Spleen (tissue), 13 donors: ENCODE measurements at places on chromosomes 12 and 14. TPM values are rescaled to one million over a fixed set of nuclear protein-coding genes. Genes with fewer than 3 reads are reported as not detected.
A peak's percentile ranks its signal among the peaks of the same experiment; 100 is the strongest.

The PPP2R5E gene
- 41.8 TPM for total RNA-seq

The PRB2 gene
- not detected for total RNA-seq

The ZNF268 gene
- 20.0 TPM for total RNA-seq

The KCNC2 gene
- total RNA-seq: not detected

The ETFBKMT gene
- 3.8 TPM for total RNA-seq

The INSM2 gene
- 0.52 TPM for total RNA-seq

The OTX2 gene
- total RNA-seq: not detected

The HOXC10 gene
- total RNA-seq: not detected

DNA sequence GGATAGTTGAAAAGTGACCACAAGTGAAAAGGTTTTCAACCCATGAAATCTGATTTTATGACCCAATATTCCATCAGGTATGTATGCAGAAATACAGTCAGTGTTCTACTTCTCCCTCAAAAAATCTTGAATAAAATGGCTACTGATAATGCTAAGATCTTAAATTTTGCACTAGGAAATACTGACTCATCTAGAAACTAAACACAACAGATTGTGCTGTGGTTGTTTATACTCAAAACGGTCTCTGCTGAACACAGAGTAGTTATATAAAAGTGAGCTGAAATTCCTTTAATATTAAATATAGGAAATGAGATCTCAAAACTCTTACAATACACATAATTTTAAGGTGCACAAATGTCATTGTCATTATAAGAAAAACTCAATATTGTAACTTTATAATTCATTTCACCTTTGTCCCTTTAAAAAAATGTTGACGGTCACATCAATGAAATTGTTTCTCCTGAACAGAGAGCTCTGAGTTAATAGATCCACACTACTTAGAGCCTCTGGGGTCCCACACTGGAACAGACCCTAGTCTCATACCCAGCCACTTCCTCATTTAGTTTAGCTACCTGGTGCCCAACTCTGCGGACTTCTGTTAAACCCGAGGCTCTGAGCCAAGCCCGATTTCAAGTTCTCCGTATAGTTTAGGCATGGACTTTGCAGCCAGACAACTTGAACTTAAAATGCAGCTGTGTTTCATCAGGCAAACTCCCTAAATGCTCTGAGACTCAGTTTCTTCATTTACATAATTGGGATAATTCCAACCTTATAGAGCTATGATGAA lies 9.3 kb downstream of the COCH start:
- DNase-seq: no peak
- H3K36me3 ChIP-seq: no peaks in the 10 kb centered on the region
- no peak overlapping the region for H3K4me3 ChIP-seq
- H3K4me1 ChIP-seq: no peaks in the 10 kb centered on the region
- no peaks in the 10 kb centered on the region for H3K27me3 ChIP-seq
- no peak overlapping the region for H3K27ac ChIP-seq

DNA sequence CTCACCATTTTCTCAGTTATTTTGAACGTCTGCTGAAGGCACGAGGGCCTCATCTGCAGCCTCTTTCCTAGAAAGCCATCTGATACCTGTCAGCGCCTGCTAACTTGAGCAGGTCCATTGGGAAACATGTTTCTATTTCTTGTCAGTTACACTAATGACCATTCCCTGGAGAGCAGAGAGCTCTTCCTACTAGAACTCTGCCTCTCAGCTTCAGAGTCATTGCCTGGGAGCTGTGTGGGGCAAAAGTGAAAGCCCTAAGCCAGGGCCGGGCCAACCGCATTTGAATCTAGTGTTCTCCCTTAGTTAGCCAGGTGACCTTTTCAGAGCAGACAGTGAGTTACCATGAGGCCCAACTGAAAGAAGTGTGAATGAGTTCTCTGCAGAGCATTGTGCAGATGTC lies 135.8 kb downstream of the EML1 start:
- no peak for DNase-seq
- no peaks in the 10 kb centered on the region for H3K4me1 ChIP-seq

GRCh38 chr12:114245555-114245954 lies 160.4 kb downstream of the TBX5 start:
- no peaks in the 10 kb centered on the region for H3K27me3 ChIP-seq
- no peaks in the 10 kb centered on the region for H3K36me3 ChIP-seq
- no peak overlapping the region for H3K27ac ChIP-seq
- no peaks in the 10 kb centered on the region for H3K4me1 ChIP-seq
- no peak overlapping the region for H3K4me3 ChIP-seq
- no peak for DNase-seq

DNA sequence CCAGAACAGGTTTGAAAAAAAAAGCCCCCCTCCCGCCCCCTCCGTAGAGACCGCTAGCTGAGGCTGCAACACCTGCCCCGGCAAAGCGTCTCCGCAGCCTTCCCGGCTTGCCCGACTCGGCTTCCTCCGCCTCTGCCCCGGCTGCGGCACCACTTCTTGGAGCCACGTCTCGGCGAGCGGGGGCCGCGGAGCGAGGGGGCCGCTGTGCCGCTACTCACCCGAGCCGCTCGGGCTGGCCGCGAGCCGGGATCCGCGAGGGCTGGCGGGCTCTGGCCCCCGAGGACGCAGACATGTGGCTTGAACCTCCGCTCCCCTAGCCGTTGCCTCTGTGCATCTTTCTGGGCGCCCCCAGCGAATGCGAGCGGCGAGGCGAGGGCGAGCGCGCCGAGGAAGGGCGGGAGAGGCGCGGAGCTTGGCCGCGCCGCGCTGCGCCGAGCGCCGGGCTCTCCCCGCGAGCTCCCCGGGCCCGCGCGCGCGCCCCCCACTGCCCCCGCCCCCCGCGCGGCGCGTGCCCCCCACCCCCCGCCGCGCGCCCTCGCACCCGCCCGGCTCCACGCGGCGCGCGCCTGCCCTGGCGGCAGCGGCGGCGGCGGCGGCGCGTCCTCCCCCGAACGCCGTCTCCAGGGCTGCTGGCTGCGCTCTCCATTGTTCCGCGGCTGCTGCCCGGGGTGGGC lies 249.5 kb downstream of the APAF1 start:
- H3K27ac ChIP-seq: no peak overlapping the region
- DNase-seq: no peak
- H3K36me3 ChIP-seq: no peaks in the 10 kb centered on the region
- H3K27me3 ChIP-seq: peaks cover 92% of the 10 kb centered on the region
- H3K4me1 ChIP-seq: no peaks in the 10 kb centered on the region

GRCh38 chr12:29242921-29243431 lies 93.9 kb downstream of the FAR2 start:
- H3K27ac ChIP-seq: peak overlapping the region; percentile 79
- peaks cover 40% of the 10 kb centered on the region for H3K4me1 ChIP-seq
- DNase-seq: no peak
- no peak overlapping the region for H3K4me3 ChIP-seq
- no peaks in the 10 kb centered on the region for H3K27me3 ChIP-seq
- no peaks in the 10 kb centered on the region for H3K36me3 ChIP-seq

DNA sequence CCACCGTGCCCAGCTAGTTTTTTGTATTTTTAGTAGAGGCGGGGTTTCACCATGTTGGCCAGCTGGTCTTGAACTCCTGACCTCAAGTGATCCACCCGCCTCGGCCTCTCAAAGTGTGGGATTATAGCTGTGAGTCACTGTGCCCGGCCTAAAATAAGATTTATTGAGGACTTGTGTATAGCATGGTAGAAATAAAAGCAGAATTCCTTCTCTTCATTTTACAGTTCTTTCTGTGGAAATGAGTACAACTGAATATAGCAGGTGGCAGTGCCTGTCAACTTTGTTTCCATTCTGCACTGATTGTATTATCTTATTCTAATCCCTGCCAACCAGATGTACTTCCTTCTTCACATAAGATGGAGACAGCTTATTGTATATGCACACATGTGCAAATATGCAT lies 41.0 kb downstream of the DIP2B start:
- no peaks in the 10 kb centered on the region for H3K36me3 ChIP-seq
- no peaks in the 10 kb centered on the region for H3K27me3 ChIP-seq
- H3K27ac ChIP-seq: no peak overlapping the region
- no peak for DNase-seq

- no peak overlapping the region for H3K27ac ChIP-seq
- DNase-seq: no peak
- peaks cover 33% of the 10 kb centered on the region for H3K27me3 ChIP-seq
- no peaks in the 10 kb centered on the region for H3K4me1 ChIP-seq
- H3K36me3 ChIP-seq: no peaks in the 10 kb centered on the region
These were observed 208.2 kb downstream of the KIF26A start for GRCh38 chr14:104346608-104347007.

DNA sequence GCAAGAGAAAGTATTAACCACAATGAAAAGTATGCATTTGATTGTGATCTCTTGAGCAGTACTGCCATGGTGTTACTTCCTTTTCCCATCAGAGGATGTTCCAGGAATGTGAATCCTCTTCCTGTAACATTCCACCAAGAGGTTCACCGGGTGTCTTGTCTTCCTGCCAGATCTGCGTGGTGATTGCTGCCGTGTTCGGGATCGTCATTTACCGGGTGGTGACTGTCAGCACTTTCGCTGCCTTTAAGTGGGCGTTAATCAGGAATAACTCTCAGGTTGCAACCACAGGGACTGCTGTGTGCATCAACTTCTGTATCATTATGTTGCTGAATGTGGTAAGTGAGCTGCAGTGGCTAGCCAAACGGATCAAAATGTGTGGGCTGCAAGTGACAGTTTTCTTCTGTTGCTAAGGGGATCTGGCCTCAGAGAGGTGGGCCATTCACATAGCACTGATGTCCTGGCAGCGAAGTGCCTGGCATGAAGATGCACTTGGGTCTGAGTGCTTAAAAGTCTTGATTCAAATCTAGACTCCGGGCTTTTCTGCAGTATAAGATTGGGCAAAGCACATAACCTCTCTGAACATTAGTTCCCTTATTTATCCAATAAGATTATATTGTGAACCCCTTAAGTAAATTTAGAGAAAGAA lies 123.4 kb downstream of the SLC5A8 start:
- H3K27ac ChIP-seq: no peak overlapping the region
- H3K4me3 ChIP-seq: no peak overlapping the region
- no peak for DNase-seq
- H3K36me3 ChIP-seq: no peaks in the 10 kb centered on the region
- H3K4me1 ChIP-seq: no peaks in the 10 kb centered on the region

DNA sequence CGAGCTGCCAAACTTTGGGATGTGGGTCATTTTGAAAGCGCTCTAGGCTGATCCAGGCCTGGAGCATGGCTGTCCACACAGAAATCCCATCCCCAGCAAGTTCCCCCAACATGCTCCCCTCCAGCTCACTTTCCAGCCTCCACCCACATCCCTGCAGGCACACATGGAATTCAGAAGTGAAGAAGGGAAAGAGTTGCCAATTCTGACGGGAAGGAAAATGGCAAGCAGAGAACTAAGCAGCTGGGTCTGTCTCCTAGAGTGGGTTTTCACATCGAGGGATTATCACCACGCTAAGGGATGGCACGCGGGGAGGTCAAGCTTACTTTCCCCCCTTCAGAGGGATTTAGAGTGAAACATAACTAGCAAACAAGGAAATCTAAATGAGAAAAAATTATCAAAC lies 142.3 kb downstream of the RIMBP2 start:
- DNase-seq: no peak
- no peaks in the 10 kb centered on the region for H3K27me3 ChIP-seq
- H3K4me1 ChIP-seq: no peaks in the 10 kb centered on the region
- no peaks in the 10 kb centered on the region for H3K36me3 ChIP-seq

GRCh38 chr12:105399428-105400081 lies 69.1 kb downstream of the C12orf75 start:
- no peaks in the 10 kb centered on the region for H3K36me3 ChIP-seq
- H3K4me1 ChIP-seq: no peaks in the 10 kb centered on the region
- H3K4me3 ChIP-seq: no peak overlapping the region
- DNase-seq: no peak
- no peak overlapping the region for H3K27ac ChIP-seq

- no peak overlapping the region for H3K27ac ChIP-seq
- no peaks in the 10 kb centered on the region for H3K36me3 ChIP-seq
- H3K4me1 ChIP-seq: no peaks in the 10 kb centered on the region
- no peaks in the 10 kb centered on the region for H3K27me3 ChIP-seq
- no peak overlapping the region for H3K4me3 ChIP-seq
These were observed 364.8 kb downstream of the SNAPC1 start for GRCh38 chr14:62126879-62127478.

- H3K4me3 ChIP-seq: no peak overlapping the region
- no peaks in the 10 kb centered on the region for H3K27me3 ChIP-seq
- H3K27ac ChIP-seq: peak overlapping the region; percentile 69
- no peaks in the 10 kb centered on the region for H3K36me3 ChIP-seq
These were observed 28.0 kb upstream of the OSBPL8 start for GRCh38 chr12:76587428-76588178.

DNA sequence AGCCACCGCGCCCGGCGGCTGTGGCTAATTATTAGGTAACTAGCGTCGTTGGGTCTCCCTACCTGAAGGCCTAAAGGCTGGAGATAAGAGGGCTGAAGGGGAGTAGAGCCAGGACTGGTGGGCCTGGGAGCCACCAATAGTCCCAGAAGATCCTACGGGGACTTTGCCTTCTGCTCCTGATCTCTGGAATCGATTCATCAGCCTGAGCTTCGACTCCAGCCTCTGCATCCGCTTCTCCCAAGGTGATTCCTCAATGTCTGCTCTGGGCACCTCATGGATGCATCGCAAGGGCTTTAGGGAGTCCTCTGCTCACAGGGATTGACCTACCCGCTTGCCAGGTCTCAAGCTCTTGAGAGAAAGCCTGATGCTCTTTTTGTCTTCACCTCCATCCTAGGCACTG lies 14.7 kb upstream of the KDM2B start:
- H3K36me3 ChIP-seq: no peaks in the 10 kb centered on the region
- H3K4me3 ChIP-seq: no peak overlapping the region
- no peak for DNase-seq
- no peak overlapping the region for H3K27ac ChIP-seq
- no peaks in the 10 kb centered on the region for H3K27me3 ChIP-seq

- H3K36me3 ChIP-seq: no peaks in the 10 kb centered on the region
- H3K27ac ChIP-seq: no peak overlapping the region
- DNase-seq: no peak
- H3K27me3 ChIP-seq: no peaks in the 10 kb centered on the region
- H3K4me1 ChIP-seq: peaks cover 95% of the 10 kb centered on the region
These were observed 6.6 kb upstream of the TNFAIP2 start for GRCh38 chr14:103116636-103117035.

GRCh38 chr12:71216725-71217579 lies 59.2 kb upstream of the TSPAN8 start:
- DNase-seq: no peak
- H3K27ac ChIP-seq: no peak overlapping the region
- no peaks in the 10 kb centered on the region for H3K4me1 ChIP-seq
- no peaks in the 10 kb centered on the region for H3K36me3 ChIP-seq
- H3K27me3 ChIP-seq: no peaks in the 10 kb centered on the region
- no peak overlapping the region for H3K4me3 ChIP-seq

GRCh38 chr14:34030864-34031263 lies 80.0 kb upstream of the EGLN3 start:
- H3K27ac ChIP-seq: no peak overlapping the region
- no peaks in the 10 kb centered on the region for H3K36me3 ChIP-seq
- no peak overlapping the region for H3K4me3 ChIP-seq
- H3K27me3 ChIP-seq: no peaks in the 10 kb centered on the region

DNA sequence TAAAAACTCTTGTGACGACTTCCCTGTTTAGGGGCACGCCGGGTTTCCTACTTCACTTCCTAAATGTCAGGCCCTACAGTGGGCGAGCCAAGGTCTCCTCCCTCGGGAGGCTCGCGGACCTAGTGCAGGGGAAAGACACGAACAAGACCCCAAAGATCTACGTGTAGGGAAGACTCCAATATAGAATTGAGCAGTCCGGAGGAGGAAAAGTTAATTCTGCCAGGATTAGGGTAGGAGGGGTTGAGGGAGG lies 564 bp downstream of the ATXN3 start:
- peak overlapping the region; percentile 95 for H3K27ac ChIP-seq
- H3K36me3 ChIP-seq: no peaks in the 10 kb centered on the region
- DNase-seq: peak; percentile 83
- H3K27me3 ChIP-seq: no peaks in the 10 kb centered on the region
